A549 treated with Mapracorat at 1 μM for 4 hours (cell line): ENCODE measurements at places on chromosomes 13 and 19. TPM values are rescaled to one million over a fixed set of nuclear protein-coding genes. Genes with fewer than 3 reads are reported as not detected.

Gene CEACAM4
- total RNA-seq = not detected in 5 replicates

Gene F10
- 0.15 TPM in 1 of 5 replicates, not detected in the others for total RNA-seq

Gene CHAF1A
- total RNA-seq = 19.2 to 22.9 TPM (median 22.3 TPM) in 5 replicates

Gene ZNF564
- total RNA-seq = 1.4 to 2.5 TPM (median 1.7 TPM) in 5 replicates

Gene MCEMP1
- total RNA-seq = not detected in 5 replicates

Gene FUT2
- total RNA-seq = not detected in 5 replicates

Gene PODNL1
- total RNA-seq = 0.62 to 1.8 TPM (median 1.4 TPM) in 5 replicates

Gene ZNF121
- 2.8 to 3.7 TPM (median 2.9 TPM) in 5 replicates for total RNA-seq

Gene FFAR3
- total RNA-seq = 0.09 TPM in 1 of 5 replicates, not detected in the others

Gene PRKCSH
- 242 to 258 TPM (median 251 TPM) in 5 replicates for total RNA-seq

Gene HRC
- total RNA-seq = not detected in 5 replicates

Gene ZNF99
- not detected in 5 replicates for total RNA-seq

Gene MIA
- total RNA-seq = not detected in 5 replicates

Gene SBK3
- total RNA-seq = 0.81 to 1.9 TPM (median 1.6 TPM) in 5 replicates

Gene C19orf81
- 3.3 to 13.3 TPM (median 11.5 TPM) in 5 replicates for total RNA-seq

Gene GPR4
- 0.19 to 0.79 TPM (median 0.39 TPM) in 5 replicates for total RNA-seq

Gene KLK2
- total RNA-seq = 0.40 TPM in 1 of 5 replicates, not detected in the others

Gene LILRB1
- total RNA-seq = 0.24 TPM in 1 of 5 replicates, not detected in the others

Gene SIX5
- total RNA-seq = 16.8 to 28.2 TPM (median 25.8 TPM) in 5 replicates

Gene ZNF563
- not detected in 5 replicates for total RNA-seq

Gene COX6B2
- total RNA-seq = 0.33 to 4.4 TPM (median 1.0 TPM) in 5 replicates

Gene CCDC194
- not detected in 5 replicates for total RNA-seq

Gene JSRP1
- total RNA-seq = 0.42 to 0.86 TPM (median 0.76 TPM) in 5 replicates

Gene CYP4F12
- 1.7 to 2.1 TPM (median 2.0 TPM) in 5 replicates for total RNA-seq

Gene SPTBN4
- 0.34 to 0.85 TPM (median 0.59 TPM) in 5 replicates for total RNA-seq

Gene GNA15
- total RNA-seq = 0.08 TPM in 2 of 5 replicates, not detected in the others

Gene ABHD13
- total RNA-seq = 3.8 to 5.0 TPM (median 4.3 TPM) in 5 replicates

Gene ATXN8OS
- total RNA-seq = not detected in 5 replicates

Gene ZNF550
- 2.5 to 5.4 TPM (median 3.8 TPM) in 5 replicates for total RNA-seq

Gene ZNF429
- total RNA-seq = not detected in 5 replicates

Gene MEF2B
- 0.18 to 1.4 TPM (median 0.52 TPM) in 5 replicates for total RNA-seq
